ENCODE measurements at places on chromosomes 7 and 10.

- DNase-seq, result no peak
Measured at GRCh38 chr10:1399431-1400100, 337.8 kb downstream of the ADARB2 start.

- no peak for DNase-seq
Measured at GRCh38 chr10:90179696-90180407, 478.5 kb downstream of the KIF20B start.

DNA sequence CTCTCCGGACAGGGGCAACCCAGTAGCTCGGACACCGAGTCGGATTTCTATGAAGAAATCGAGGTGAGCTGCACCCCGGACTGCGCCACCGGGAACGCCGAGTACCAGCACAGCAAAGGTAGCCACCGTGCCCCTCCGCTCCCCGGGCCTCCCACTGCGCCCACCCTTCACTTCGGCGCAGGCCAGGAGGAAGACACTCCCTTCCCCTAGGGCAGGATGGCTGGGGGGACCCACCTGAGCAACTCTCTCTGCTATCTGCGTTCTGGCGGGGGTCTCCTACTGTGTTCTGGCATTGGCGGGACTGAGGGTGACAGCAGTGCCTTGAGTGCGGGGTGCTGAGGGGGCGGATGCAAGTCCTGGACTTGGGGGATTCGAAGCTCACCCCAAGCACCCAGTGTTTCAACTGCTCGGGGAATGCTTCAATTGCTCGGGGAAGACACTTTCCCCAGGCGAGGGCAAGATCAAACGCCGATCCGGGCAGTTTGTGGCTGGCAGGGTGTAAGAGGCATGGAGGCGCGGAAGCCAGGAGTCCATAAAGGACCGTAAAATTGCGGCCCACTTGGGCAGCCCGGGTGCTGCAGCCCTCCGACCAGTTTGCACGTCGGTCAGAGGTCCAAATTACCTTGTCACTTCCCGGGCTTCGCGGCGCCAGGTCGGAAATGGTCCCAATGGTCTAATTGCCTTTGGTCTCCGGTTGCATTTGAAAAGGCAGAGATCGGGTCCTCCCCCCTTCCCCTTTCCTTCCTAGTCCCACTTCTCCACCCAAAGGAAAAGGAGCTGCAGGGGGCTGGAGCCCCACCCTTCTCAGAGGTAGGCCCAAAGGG is 950 bp downstream of the EVX1 start:
- DNase-seq, result no peak

DNA sequence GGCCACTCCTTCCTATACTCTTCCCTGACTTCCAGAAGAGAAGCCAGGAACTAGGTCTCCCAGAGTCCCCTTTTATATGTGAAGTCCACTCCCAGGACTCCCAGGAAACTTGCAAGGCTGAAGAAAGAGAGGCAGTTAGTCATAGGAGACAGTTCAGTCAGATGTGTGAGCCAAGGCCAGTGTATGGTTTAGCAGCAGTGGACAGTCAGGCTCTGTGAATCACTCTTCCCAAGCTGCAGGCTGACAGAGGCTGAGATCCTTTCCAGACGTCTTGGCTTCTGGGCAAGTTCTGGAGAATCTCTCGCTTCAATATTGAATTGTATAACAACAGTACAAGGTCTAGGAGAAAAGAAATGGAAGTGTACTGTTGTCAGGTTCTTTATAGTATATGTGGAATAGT is 26.9 kb downstream of the BLVRA start:
- no peak for DNase-seq

- peak; percentile 14 for DNase-seq
Measured at GRCh38 chr10:123007558-123008354, 839 bp downstream of the IKZF5 start.

GRCh38 chr10:6130848-6131470 is 42.1 kb downstream of the RBM17 start:
- no peak for DNase-seq

GRCh38 chr10:131928248-131929095 is 27.7 kb downstream of the PPP2R2D start:
- peak; percentile 56 for DNase-seq

DNA sequence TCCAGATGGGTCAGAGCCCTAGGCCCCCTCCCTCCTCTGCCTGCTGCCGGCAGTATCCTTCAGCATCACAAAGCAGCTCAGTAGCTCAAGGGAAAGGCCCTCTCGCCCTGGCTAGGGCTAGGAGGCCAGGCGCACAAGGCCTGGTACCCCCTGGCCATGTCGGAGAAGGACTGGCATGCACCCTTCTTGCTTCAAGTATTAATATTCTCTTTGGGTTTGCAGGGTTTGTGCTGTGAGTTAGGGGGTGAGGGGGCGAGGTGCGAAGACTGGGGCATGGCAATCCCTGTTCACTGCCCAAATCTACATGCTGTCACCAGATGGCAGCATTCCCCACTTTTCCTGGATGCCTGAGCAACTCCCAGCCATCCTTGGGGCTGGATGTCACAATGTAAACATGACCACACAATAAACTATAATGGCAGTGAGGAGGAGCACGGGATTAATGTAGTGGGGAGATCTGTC is 105.2 kb downstream of the NEURL1 start:
- DNase-seq, result no peak

DNA sequence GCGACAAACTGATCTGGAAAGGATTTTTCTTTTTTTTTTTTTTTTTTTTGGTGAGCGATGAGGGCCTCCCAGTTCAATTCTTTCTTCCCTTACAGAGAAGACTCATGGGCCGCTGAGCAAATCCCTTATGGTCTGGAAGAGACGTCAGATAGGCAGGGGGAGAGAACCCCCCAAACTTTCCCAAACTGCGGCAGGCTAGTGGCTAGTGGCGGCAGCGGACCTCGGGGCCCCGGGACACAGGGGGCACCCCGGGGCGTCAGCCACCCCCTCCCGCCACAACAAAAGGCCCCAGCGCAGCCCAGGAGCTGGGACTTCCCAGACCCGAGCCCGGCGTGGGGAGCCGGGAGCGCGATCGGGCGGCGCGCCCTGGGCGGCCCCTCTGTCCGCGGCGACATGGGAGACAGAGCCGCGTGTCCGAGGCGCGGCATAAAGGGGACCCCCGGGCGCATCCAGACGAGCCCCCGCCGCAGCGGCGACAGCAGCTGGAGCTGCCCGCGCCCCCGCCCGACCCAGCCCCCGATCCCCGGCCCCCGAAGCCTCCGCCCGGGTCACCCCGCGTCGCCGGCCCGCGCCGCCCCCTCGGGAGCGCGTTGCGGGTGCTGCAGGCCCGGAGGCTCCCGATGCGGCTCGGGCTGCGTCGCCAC is 755 bp downstream of the FAM171A1 start:
- no peak for DNase-seq

GRCh38 chr10:11224792-11225416 is 207.2 kb downstream of the CELF2 start:
- DNase-seq, result no peak

DNA sequence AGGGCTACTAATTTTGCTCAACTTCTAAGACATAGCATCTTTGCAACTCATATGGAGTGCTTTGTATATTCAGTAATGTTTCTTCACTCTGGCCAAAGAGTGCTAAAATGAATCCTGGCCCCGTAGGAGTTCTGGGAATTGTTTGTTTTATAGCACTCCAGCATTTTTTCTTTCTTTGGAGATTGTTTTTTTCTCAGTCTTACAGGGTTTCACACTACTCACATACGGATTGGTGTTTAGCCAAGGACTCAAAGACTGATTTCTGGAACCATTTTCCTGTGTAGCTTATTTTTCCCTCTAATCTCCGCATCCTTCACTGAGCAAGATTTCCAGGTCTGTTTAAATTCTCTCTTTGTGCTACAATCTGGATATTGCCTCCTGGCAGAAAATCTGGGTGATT is 6.4 kb downstream of the TAS2R41 start:
- no peak for DNase-seq

GRCh38 chr10:76523246-76523645 is 1091.8 kb downstream of the LRMDA start:
- DNase-seq, result no peak

GRCh38 chr7:85023066-85023712 is 163.7 kb downstream of the SEMA3D start:
- DNase-seq, result no peak

- DNase-seq, result no peak
Measured at GRCh38 chr7:47452715-47453092, 129.2 kb downstream of the TNS3 start.
